ENCODE measurements at places on chromosomes 1 and 21. TPM values are rescaled to one million over a fixed set of nuclear protein-coding genes. Genes with fewer than 3 reads are reported as not detected.

MPL gene
- 0.67 TPM for total RNA-seq

CFAP141 gene
- total RNA-seq, result 5.4 TPM

BTBD19 gene
- 20.0 TPM for total RNA-seq

DNA sequence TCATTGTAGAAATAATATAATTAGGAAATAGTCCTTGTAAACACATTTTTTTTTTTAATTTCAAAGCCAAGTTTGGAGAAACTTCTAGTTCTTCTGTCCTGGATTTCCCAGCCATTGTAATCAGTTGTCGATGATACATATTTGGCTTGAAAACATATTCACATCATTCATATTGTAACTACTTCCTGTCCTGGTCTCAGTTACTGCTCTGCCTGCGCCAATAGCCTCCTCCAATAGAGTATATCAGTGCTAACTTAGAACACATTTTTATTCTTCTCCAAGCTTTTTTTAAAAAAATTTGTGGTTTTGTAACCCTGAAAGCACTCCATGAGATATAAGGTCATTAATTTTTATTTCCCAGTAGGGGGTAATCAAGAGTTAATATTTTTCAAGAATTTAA lies 46.1 kb upstream of the FMO2 start:
- H3K4me1 ChIP-seq, result peaks cover 44% of the 10 kb centered on the region
- no peak overlapping the region for H3K4me3 ChIP-seq
- no peak overlapping the region for H3K27ac ChIP-seq
- DNase-seq, result peak; percentile 92
- H3K27me3 ChIP-seq, result no peaks in the 10 kb centered on the region

- H3K4me1 ChIP-seq, result no peaks in the 10 kb centered on the region
- H3K27ac ChIP-seq, result no peak overlapping the region
- H3K4me3 ChIP-seq, result no peak overlapping the region
These were observed 237.3 kb downstream of the NRIP1 start for GRCh38 chr21:14827468-14827867.

- H3K27me3 ChIP-seq, result no peaks in the 10 kb centered on the region
- DNase-seq, result peak; percentile 22
- H3K4me3 ChIP-seq, result peak overlapping the region; percentile 90
- H3K36me3 ChIP-seq, result no peaks in the 10 kb centered on the region
- peaks cover 23% of the 10 kb centered on the region for H3K4me1 ChIP-seq
These were observed 618 bp downstream of the TRAPPC10 start for GRCh38 chr21:44012474-44013379.

- H3K27ac ChIP-seq, result no peak overlapping the region
- H3K4me1 ChIP-seq, result no peaks in the 10 kb centered on the region
- no peaks in the 10 kb centered on the region for H3K27me3 ChIP-seq
- DNase-seq, result no peak
These were observed 26.5 kb downstream of the L1TD1 start for GRCh38 chr1:62221171-62221570.

- H3K4me1 ChIP-seq, result peaks cover 4% of the 10 kb centered on the region
- H3K27me3 ChIP-seq, result no peaks in the 10 kb centered on the region
These were observed 26.6 kb upstream of the TMEM61 start for GRCh38 chr1:54953846-54954245.

DNA sequence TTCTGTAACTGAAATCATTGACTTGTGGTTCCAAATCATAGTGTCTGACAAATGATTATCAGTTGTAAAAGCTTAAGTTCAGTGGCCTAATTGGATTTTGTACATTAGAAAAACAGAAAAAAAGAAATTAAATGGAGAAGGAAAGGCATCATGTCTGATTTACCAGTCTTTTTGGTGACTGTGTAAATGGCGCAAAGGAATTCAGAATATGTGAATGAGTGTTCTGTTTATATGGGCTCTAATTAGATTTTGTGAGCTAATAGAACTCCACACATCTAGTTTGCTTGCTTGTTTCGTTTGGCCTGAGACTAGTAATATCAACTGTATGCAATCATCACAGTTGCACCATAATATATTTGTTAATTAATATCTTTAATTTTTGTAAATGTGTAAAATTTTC lies 151.7 kb downstream of the PLA2G4A start:
- no peaks in the 10 kb centered on the region for H3K4me1 ChIP-seq
- no peak for DNase-seq
- H3K27ac ChIP-seq, result no peak overlapping the region
- no peaks in the 10 kb centered on the region for H3K27me3 ChIP-seq

DNA sequence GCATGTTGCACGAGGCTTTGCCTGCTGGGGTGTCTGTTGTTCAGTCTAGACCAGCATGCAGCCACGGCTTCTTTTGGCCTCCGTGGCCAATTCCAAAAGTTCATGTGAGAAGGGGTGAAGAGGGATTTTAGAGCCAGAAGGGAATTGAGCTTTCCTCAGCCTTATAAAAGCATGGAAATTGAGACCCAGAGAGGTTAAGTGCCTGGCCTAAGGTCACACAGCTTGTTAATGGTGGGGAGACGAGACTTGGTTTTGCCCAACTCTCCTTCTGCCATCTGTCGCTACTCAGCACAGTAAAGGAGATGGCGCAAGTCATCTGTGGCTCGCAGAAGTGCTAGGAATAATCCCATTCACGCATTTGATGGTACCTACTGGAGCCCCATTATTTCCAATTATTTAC lies 25.7 kb downstream of the ZBTB18 start:
- H3K4me3 ChIP-seq, result no peak overlapping the region
- H3K27ac ChIP-seq, result no peak overlapping the region
- no peaks in the 10 kb centered on the region for H3K4me1 ChIP-seq
- no peaks in the 10 kb centered on the region for H3K27me3 ChIP-seq
- H3K36me3 ChIP-seq, result no peaks in the 10 kb centered on the region

DNA sequence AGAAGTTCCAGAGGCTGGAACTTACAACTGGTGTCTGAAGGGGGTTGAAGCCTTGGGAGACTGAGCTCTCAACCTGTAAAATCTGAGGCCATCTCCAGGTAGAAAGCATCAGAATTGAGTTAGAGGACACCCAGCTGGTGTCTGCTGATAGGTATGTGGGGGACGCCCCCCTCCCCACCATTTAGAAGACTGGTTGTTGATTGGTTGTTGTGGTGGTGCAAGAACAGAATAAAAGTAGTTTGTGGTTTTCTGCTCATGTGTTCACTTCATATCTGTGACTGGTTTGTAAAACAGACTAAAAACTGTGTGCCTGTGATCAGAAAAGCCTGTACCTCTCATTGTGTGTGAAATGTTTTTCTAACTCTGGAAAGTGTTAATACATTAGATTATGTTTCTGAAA lies 33.2 kb upstream of the PDE4B start:
- no peak overlapping the region for H3K27ac ChIP-seq
- H3K4me1 ChIP-seq, result no peaks in the 10 kb centered on the region
- no peaks in the 10 kb centered on the region for H3K36me3 ChIP-seq
- no peak overlapping the region for H3K4me3 ChIP-seq

DNA sequence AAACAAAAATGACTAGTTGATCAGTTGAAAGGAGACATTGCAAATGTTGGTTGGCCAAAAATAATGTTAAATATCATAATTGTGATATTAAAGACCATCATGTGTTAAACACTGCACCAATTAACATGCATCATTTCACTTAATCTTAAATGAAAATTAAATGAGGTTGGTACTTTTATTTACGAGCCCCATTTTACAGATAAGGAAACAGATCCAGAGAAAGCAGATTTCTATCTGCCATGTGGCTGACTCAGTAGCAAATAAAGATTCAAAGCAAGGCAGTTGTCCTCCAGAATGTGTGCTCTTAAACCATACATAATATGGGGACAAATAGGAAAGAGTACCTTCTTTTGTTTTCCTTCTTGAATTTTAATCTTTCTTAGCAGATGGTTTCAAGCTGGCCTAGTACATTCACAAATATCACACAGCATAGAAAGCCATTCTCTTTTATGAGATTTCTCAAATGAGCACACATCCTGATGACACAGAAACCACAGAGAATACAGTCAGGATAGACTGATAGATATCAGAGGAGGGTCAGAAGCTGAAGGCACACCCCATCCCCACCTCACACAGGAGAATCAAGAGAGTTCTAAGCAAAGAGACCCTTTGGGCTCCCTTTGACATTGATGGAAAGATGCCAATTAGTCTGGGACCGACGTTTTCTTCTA lies 647.9 kb upstream of the CAMK1G start:
- H3K4me1 ChIP-seq, result no peaks in the 10 kb centered on the region
- H3K4me3 ChIP-seq, result no peak overlapping the region
- no peak overlapping the region for H3K27ac ChIP-seq
- no peaks in the 10 kb centered on the region for H3K27me3 ChIP-seq
- DNase-seq, result no peak

GRCh38 chr1:209048941-209049669 lies 534.4 kb upstream of the CAMK1G start:
- H3K4me3 ChIP-seq, result no peak overlapping the region
- H3K27ac ChIP-seq, result no peak overlapping the region
- H3K4me1 ChIP-seq, result peaks cover 3% of the 10 kb centered on the region
- DNase-seq, result no peak

All from lung (tissue), 17 donors.